Iris pigment epithelial cell (primary cell): ENCODE measurements at places on chromosomes 4 and X.

GRCh38 chr4:150104404-150105027, 26.3 kb downstream of the DCLK2 start:
- DNase-seq = no peak

DNA sequence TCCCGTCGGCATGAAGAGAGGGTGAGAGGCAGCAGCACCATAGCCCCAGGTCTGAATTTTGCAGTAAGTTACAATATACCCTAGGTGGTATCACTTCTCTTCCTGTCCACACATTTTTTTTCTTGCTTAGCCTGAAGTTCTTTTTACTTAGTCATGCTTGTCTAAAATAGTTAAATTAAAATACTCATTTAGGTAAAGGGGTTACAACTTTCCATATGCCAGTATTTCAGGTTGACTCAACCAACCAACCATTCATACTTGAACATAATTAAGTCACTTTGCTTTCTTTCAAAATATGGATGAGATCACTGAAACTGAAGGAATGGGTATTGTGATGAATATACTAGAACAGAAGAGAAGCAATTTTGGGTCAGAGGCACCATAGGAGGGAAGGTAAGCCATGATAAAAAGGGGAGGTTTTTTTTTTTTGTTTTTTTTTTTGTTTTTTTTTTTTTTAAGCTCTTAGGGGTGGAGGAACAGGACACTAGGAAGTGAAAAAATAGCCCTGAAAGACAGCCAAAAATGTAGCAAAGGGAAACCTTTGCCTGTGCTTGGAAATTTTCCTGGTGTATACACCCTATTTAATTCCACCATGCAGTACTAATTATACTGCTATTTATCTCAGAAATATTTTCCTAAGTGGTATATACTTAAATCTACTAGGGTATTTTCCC, 41.8 kb downstream of the RPS6KA3 start:
- DNase-seq = peak; percentile 47

DNA sequence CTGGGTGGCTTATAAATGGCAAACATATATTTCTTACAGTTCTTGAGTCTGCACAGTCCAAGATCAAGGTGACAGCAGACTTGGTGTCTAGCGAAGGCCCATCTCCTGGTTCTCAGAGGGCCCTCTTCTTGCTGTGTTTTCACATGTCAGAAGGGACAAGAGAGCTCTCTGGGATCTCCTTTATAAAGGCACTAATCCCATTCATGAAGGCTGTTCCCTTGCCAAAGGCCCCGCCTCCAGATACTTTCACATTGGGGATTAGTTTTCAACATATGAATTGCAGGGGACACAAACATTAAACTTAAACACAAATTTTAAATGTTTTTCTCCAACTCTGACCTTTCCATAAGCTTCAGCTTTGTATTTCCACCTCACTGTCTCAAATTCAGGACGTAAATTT, 1135.0 kb upstream of the TENM3 start:
- DNase-seq = no peak

- no peak for DNase-seq
These were observed 904.9 kb upstream of the AGA start for GRCh38 chr4:178347111-178347510.

- DNase-seq = no peak
These were observed 55.2 kb downstream of the LCORL start for GRCh38 chr4:17966312-17966711.

DNA sequence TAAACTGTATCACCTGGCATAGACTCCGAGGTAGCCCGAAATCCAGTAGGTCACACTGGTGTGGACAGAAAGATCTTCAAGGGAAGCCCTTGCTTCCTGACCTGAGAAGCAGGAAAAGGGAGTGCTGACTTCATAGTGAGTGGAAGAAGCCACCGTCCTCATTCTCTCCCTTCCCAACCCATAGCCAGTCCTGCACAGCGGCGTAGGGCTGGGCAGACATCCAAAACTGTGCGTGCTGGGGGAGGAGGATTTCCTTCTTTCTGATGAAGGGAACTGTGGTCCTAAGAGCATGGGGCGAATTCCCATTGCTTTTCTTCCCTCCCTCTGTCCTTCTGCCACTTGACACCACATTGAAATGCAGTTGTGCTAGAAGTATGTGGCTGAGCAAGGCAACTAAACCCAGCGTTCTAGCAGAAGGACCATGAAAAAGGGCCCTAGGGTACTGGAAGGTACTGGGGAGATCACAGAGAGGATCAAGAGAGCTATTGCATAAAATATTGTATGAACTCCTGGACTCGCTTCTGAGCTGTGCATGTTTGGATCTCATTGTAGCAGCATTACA, 66.9 kb downstream of the STOX2 start:
- DNase-seq = no peak

- no peak for DNase-seq
These were observed 19.1 kb downstream of the PAGE2 start for GRCh38 chrX:55107911-55108310.

DNA sequence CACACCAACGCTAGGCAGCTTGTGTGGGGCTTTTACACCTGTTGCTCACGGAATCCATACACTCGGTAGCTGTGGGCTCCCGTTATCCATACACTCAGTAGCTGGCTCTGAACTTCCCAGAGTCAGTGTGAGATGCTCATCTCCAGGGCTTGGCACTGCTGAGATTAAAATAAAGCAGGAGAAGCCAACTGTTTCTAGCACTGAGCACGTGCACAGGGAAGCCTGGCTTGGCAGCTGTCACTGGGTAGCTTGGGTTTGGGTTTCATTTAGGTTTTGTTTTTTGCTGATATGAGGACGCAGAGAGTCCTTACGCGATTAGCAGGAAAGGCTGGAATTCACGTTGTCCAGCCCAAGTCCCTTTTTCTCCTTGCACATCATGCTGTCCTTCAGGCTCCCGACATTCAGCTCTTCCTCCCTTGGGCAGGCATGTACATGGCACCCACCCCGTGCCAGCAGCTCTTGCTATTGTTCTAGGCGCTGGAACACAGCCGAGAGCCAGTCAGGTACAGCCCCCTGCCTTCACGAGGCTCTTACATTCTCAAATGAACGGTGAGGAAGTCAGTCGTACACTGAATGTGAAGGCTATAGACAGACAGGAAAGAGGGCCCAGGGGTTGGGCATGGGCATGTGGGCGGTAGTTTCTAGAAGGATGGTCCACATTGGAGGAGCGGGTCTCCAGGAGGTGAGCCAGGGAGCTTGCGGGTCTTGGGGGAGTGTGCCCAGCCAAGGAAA, 25.9 kb downstream of the NSG1 start:
- no peak for DNase-seq

GRCh38 chrX:65601530-65602220, 65.8 kb upstream of the MSN start:
- peak; percentile 90 for DNase-seq

- DNase-seq = peak; percentile 57
These were observed 31.9 kb downstream of the CDKL2 start for GRCh38 chr4:75598390-75598789.

GRCh38 chr4:103802766-103803165, 83.0 kb upstream of the TACR3 start:
- no peak for DNase-seq

- DNase-seq = peak; percentile 49
These were observed 20.5 kb upstream of the STS start for GRCh38 chrX:7127056-7127455.

DNA sequence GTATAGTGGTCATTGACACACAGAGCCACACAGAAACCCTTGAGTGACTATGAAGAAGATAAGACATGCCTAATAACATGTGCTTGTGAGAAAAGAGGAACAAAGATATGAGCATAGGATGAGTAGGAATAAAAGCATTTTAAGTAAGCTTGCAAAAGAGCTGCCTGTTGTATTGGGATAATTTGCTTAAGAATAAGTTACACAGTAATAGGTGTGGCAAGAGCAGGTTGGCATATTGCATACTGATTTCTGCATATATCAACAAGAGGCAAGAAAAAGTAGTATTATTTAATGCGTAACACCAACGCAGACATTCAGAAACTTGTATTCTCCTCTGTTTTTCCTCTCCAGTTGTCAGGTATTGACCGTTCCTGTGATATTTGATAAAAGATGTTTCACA, 111.5 kb upstream of the UGT8 start:
- no peak for DNase-seq

GRCh38 chr4:24273136-24273535, 311.2 kb downstream of the DHX15 start:
- no peak for DNase-seq

GRCh38 chr4:169090484-169091215, 80.6 kb upstream of the CBR4 start:
- no peak for DNase-seq

GRCh38 chr4:40962551-40963180, 212.9 kb downstream of the NSUN7 start:
- peak; percentile 69 for DNase-seq

DNA sequence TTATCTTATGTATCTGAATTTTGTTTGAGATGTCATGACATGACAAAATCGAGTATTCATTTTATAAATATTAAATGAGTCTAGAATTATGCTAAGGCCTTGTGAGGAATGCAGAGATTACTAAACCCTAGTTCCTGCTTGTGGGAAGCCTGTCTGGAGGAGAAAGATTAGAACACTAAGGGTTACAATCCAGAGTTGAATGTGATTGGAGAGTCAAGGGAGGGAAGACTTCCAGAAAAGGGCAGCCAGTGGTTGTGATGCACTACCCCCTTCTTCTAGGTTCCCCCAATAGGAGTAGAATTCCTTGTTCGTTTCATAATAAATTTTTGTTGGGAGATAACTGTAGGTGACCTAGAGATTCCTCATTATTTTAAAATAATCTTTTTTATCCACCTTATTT, 141.1 kb downstream of the AFF1 start:
- DNase-seq = no peak

DNA sequence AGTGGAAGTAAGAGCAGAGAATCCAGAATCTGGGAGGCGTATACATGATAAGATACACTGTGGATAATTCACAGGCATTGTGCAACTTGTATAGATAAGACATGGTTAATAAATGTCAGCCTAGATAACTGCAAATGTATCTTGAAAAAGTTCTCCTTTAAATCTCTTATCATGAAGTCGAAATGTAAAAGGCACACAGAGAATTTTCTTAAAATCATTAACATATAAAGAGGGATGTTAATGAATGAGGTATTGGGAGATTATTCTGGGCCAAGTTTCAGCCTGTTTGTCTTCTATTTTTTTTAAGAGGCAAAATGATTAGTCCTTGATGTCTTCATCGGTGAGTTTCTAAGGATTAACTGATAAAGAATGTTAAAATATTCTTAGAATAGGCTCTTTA, 835 bp downstream of the TDO2 start:
- no peak for DNase-seq

GRCh38 chr4:125387770-125388169, 73.0 kb downstream of the FAT4 start:
- DNase-seq = peak; percentile 47

GRCh38 chr4:180578175-180578574, 1665.0 kb upstream of the TENM3 start:
- DNase-seq = no peak

- no peak for DNase-seq
These were observed 284.8 kb upstream of the PPARGC1A start for GRCh38 chr4:24174602-24175001.

GRCh38 chr4:185839194-185839712, 27.3 kb upstream of the SORBS2 start:
- DNase-seq = peak; percentile 98

GRCh38 chrX:12309744-12310076, 171.4 kb downstream of the FRMPD4 start:
- no peak for DNase-seq

DNA sequence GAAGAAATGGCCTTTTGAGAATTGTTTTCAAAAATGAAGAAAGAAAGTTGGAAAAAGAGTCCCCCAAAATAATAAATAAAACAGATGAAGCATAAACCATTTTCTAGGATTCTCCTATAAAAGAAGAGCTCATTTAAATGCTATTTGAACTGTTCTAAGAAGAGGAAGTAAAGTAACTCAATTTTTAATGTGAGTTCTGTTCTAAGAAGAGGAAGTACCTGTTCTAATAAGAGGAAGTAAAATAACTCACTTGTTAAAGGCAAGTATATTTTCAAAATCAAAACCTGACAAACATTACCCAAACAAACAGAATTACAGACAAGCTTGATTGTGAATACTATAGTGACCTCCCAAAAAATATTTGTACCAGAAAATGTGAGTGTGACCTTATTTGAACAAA, 1326.3 kb downstream of the C4orf33 start:
- DNase-seq = no peak

- DNase-seq = peak; percentile 72
These were observed 93.4 kb downstream of the REPS2 start for GRCh38 chrX:17039826-17040225.

- DNase-seq = no peak
These were observed 38.6 kb downstream of the TMEM150C start for GRCh38 chr4:82523179-82523578.

DNA sequence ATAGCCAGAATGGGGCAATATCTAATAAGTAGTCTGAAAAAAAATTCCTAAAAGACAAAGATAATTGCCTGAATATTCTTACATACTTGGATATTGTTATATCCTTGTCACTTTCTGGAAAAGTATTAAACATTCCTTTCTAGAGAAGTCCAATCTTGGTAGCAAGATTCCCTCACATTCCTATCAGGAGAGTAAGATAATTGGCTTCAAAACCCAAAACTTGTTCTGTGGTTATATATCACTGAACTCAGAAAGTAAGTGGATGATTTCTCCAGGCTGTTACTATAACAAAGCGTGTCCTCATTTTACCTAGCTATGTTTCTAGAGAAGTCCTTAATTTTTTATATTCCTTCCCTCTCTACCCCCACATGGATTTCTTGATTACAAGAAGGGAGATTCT, 46.0 kb upstream of the TEX13A start:
- DNase-seq = no peak

DNA sequence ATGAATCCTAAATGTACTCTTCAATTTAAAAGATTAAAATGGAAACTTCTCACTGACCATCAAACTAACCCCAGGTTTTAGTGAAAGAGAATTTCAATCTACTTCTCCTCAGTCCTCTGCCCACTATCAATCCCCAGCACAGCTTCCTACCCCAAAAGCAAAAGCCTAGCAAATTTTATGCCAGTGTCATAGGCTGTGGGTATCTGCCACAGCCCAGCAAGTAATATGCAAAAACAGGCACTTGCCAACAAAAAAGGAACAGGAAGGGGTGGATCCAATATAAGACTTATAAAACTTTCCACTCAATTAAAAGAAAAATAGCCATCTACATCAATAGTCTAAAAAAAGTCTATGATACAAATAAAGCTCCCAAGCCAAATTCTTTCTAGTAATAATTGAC, 22.3 kb downstream of the CAMK2D start:
- no peak for DNase-seq

DNA sequence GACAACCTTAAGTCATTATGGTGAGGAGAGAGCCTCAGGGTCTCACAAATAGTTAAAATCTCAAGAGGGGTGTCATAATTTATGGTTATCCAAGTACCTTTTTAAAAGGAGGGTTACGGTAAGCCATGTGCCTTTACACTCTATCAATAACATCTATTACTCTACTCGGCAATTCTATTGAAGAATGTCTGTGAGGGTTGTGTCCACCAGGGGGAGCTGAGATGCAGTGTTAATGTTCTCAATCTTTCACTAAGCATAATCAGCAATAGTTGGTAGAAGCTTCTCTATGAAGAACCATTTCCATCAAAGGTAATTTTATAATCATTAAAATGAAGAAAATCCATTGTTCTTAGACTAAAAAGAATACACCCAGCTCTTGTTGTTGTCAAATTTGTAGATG, 457.4 kb downstream of the CENPC start:
- peak; percentile 12 for DNase-seq

- peak; percentile 38 for DNase-seq
These were observed 218.2 kb downstream of the BANK1 start for GRCh38 chr4:102008711-102009110.
